ENCODE measurements at places on chromosomes 7 and 10.

DNA sequence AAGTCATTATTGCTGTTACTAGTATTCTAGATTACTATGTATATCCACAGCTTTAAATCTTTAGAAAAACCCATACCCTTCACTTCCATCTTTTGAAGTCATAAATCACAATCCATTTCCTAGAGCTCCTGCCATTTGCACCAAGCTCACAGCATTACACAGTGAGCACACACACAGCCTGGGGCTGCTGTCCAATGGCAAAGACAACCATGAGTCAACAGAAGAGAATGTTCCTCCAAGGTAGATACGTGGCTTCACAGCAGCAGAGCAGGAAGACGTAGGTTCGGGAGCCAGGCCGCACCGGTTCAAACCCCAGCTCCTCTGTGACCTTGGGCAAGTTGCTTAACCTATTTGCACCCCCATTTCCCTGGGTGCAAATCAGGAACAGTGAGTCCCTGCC, 234.6 kb downstream of the DIP2C start:
- DNase-seq, result no peak

GRCh38 chr10:3622427-3622826, 162.6 kb downstream of the KLF6 start:
- DNase-seq, result no peak

GRCh38 chr10:22685926-22686325, 28.5 kb downstream of the PIP4K2A start:
- no peak for DNase-seq

- DNase-seq, result no peak
These were observed 5.0 kb downstream of the YWHAG start for GRCh38 chr7:76353744-76354143.

GRCh38 chr10:78460204-78460603, 426.5 kb downstream of the RPS24 start:
- no peak for DNase-seq

DNA sequence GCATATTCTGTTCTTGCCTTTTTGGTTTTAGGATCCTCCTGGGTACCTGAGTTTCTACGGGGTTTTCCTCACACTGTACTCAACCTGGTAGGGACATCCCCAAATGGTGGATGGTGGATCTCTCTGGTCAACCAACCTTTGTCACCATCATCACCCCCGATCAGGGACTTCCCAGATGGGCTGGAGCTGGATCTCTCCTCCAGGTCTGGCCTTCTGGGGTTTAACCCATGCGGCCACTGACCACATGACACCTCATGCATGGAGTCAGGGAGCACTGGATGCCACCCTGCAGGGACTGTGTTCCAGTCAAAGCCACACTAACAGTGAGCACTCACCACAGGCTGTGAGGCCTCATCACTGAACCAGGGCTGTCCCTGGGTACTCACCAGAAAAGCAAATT, 80.0 kb downstream of the CELF2 start:
- no peak for DNase-seq

DNA sequence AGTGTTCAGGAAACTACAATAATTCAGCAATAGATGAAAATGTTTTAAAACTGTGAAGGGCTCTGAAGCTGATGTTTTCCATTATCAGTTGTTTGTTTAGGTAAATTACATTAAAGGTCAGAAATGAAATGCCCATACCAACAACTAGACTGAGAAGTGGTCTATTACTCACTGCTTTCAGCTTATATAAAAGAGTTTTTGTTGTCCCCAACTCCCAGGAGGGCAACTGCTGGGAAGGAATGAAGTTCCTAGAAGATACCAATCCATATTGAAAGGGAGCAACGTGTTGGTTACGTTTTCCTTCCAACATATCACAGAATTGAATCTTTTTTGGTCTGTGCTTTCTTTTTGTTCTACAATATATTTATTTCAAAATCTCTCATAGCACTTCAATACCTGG, 330.6 kb upstream of the LRRN3 start:
- DNase-seq, result no peak

DNA sequence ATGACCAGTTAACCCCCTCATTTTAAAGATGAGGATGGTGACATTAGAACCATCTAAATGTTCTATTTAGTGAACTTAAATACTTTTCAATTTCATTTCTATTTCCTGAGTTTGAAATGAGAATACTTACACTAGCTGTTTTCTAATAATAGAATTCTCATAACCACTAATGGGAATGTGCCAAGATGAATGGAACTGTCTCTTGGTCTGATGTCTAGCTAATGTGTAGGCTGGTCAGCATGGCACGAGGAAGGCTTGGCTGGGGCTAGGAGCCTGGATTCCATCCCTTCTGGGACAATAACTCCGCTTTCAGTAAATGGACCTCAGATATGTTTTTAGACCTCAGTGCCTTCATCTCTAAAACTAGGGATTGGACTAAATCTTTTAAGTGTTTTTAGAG, 185.8 kb upstream of the NRP1 start:
- DNase-seq, result no peak

- no peak for DNase-seq
These were observed 68.3 kb downstream of the MINDY3 start for GRCh38 chr10:15791816-15792524.

DNA sequence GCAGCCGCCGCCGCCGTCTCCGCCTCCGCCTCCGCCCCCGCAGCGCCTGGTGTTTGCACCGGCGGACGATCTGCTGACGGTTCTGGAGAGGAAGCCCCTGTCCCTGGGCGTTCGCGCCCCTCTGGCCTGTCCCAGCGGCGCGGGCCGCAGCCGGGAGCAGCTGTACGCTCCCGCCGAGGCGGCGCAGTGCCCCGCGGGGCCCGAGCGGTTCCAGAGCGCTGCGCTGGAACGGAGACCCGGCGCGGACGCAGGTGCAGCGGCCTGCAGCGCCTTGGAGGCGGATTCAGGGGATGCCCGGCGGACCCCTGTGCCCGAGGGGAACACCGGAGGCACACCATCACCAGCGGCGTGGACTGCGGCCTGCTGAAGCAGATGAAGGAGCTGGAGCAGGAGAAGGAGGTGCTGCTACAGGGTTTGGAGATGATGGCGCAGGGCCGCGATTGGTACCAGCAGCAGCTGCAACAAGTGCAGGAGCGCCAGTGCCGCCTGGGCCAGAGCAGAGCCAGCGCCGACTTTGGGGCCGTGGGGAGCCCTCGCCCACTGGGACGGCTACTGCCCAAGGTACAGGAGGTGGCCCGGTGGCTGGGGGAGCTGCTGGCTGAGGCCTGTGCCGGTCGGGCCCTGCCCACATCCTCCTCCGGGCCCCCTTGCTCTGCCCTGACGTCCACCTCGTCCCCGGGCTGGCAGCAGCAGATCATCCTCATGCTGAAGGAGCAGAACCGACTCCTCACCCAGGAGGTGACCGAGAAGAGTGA, 24.8 kb upstream of the ZNF735 start:
- no peak for DNase-seq

DNA sequence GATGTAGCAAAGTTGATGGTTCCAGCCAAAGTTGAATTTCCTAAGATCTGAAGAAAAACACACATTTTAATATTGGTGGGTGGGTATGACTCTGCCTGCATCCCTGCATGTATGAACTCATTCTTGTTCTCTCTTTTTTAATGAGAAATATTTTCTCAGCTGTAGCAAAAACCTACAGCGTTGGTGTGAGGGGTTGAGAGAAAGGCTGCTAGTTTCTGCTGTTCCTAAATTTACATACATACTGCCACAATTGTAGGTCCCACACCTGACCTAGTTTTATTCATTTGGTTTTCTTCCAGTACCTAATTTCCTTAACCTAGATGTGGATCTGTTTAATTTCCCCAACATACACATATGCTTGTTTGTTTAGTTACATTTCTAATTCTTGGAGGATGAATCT, 4.6 kb downstream of the AGFG2 start:
- no peak for DNase-seq

- no peak for DNase-seq
These were observed 198.0 kb downstream of the COBL start for GRCh38 chr7:51118628-51119027.

DNA sequence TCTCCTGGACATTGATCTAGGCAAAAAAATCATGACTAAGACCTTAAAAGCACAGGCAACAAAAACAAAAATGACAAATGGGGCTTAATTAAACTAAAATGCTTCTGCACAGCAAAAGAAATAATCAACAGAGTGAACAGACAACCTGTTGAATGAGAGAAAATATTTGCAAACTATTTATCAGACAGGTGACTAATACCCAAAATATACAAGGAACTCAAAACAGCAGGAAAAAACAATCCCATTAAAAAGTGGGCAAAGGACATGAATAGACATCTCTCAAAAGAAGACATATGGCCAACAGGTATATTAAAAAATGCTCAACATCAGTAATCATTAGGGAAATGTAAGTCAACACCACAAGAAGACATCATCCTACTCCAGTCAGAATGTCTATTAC, 166.8 kb downstream of the MTERF1 start:
- DNase-seq, result no peak

GRCh38 chr7:114181280-114181679, 233.3 kb upstream of the FOXP2 start:
- DNase-seq, result no peak

DNA sequence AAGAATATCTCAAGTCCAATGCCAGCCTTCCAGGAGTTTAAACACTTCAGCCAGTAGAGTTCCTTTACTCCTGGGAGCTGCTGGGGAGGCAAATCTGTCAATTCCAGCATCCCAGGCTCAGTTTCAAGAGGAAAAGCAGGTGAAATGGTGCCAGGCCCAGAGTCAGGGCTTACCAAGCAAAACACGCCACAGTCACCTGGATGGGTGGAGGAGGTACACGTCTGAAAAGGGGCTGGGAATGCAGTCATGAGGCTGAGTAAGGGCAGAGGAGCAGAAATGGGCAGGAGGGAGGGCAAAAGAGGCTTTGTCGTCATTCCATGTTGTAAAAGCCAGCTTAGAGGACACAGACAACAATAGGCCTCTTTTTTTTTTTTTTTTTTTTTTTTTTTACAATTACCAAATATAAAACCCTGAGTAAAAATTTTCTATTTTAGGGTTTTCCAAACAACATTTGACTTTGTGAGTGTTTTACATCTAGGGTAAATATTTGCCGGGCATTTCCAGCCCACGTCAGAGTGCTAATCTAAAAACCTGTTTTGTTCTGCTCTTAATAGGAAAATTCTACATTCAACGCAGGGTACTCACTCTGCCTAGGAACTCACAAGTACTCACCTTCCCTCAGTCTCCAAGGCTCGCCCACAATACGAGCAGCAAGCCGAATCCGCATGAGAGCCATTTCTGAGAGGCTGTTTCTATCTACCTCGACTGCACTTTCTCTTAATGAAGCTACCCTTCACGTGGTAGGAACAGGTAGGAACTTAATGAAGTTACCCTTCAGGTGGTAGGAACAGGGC, 21.2 kb downstream of the GFRA1 start:
- DNase-seq, result no peak

GRCh38 chr7:46480619-46481018, 559.5 kb upstream of the IGFBP3 start:
- DNase-seq, result no peak

GRCh38 chr10:62545160-62546066, 171.2 kb downstream of the ZNF365 start:
- DNase-seq, result no peak

DNA sequence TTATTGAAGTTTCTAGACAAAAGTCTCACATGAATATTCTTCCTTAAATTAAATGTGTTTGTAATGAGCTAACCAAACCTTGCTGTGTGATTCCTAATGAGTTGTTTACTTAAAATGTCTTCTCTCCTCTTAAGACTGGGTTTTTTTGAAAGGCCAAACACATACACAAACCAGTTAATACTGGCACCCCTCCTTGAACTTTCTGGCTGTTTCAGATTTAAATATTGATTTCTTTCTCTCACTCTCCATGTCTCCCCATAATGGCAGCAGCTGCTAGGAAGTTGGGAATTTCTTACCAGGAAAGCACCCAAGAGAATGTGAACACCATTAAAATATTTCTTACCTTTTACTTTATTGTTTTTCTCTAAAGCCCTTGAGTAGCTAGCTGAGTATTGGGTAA, 11.4 kb upstream of the PTN start:
- DNase-seq, result no peak

GRCh38 chr10:23015021-23015707, 80.2 kb upstream of the MSRB2 start:
- no peak for DNase-seq

DNA sequence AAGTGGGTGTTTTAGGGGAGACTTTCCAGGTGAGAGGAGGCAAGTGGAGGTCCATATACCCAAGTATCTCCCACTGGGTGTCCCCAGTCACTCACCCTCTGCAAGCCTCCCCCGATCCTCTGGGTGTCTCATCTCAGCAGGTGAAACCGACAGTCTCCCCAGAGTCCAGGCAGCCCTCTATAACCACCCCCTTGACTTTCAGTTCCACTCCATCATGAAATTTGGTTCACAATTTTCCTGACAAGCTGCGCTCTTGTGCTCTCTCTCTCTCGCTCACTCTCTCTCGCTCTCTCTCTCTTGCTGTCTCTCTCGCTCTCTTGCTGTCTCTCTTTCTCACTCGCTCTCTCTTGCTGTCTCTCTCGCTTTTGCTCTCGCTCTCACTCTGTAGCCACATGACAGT, 8.1 kb upstream of the RABGEF1 start:
- DNase-seq, result no peak

GRCh38 chr10:89022734-89023133, 32.1 kb downstream of the FAS start:
- no peak for DNase-seq

DNA sequence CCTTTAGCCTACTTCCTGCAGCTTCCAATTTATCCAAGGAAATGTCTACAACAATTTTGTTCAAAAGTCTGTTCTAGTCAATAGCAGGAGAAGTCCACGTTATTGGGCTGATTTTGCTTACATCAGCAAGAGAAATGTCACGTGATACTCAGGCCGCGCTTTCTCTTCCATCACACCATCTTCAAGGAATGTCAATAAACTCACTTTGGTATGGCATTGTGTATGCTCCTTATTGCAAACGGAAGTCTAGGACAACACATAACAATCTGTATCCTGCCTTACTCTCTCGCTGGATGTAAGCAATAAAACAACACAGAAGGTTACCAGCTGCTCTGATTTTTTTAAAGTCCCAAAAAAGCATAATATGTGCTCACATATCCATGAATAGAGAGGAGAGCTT, 17.1 kb upstream of the STK17A start:
- DNase-seq, result no peak

DNA sequence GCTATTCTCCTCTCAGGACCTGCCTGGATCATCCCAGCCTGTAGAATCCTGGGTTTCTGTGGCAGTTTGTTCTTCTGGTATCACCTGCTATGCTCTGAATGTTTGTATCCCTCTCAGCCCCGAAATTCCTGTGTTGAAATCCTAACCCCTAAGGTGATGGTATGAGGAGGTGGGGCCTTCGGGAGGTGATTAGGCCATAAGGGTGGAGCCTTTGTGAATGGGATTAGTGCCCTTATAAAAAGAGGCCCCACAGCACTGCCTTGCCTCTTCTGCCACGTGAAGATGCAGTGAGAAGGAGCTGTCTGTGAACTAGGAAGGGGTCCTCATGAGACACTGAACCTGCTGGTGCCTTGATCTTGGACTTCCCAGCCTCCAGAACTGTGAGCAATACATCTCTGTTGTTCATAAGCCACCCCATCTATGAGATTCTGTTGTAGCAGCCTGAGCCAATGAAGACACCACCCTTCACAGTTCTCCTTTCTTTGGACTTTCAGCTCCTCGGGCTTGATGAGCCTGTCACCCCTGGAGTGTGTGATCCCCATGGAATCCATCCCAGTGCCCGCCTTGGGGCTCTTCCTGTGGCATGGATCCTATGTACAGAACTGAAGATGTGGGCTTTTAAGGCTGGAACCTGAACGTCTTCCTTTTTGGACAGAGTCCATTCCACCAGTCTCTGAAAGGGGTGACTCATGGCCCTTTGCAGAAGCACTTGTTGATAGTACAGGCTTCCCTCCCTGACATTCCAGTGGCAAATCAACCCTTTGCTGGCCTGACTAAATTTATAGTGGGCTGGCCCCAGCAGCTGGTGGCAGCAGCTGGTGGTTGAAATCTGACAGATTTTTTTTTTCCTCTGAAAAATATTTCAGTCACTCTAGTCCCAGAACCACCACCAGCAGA, 138.0 kb downstream of the TACC2 start:
- DNase-seq, result no peak
